Right ventricle myocardium inferior (tissue), 1 donor: ENCODE measurements at places on chromosomes 5 and 9.

DNA sequence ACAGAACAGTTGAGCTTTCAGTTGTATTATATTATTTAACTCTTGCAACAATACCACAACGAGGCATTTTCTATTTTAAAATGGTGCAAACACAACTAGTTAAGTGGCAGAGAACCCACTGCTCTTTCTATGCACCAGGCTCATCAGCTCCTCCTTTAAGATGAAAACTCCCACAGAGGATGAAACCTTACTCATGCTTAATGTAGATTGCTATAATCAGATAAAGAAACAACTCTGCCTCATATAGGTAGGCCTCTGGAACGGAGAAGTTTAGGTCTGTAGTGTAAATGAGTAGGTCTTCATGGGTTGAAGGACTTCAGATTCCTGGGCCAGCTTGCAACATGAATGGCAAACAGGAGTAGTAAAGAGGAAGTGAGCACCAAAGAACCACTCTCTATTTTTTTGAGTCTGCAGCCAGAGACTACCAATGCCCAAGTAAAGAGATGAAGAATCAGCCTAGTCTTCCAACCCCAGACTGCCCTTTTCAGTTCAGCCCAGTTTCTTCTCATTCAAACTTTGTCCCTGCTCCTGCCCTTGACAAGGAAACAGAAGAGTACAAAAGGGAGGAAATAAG, 33.9 kb downstream of the HACD4 start:
- DNase-seq = no peak

DNA sequence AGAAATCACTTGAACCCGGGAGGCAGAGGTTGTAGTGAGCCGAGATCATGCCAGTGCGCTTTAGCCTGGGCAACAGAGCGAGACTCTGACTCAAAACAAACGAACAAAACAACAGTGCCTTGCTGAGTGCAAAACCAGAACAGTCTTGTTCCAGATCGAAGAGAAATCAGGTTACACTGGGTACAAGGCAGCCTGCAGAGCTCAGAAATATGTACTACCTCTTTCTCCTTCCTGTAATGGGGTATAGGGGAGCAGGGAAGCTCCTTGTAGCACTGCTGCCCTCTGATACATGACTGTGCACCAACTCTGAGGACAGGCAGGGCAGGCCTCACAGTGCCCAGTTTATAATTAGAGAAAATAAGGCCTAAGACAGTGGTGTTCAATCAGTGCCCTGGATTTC, 24.7 kb downstream of the TBC1D2 start:
- no peak for DNase-seq

- no peak for DNase-seq
Observed at GRCh38 chr9:105403552-105404248, 44.1 kb upstream of the FSD1L start.

- DNase-seq = no peak
Observed at GRCh38 chr5:160097991-160098390, 21.3 kb downstream of the PWWP2A start.

- no peak for DNase-seq
Observed at GRCh38 chr5:154712518-154713437, 42.4 kb upstream of the LARP1 start.
